ENCODE measurements at places on chromosomes 1 and 21.

GRCh38 chr1:150555198-150555970 is 6.2 kb downstream of the ADAMTSL4 start:
- no peak for DNase-seq

GRCh38 chr21:33123374-33124123 is 53.6 kb downstream of the OLIG1 start:
- no peak for DNase-seq

DNA sequence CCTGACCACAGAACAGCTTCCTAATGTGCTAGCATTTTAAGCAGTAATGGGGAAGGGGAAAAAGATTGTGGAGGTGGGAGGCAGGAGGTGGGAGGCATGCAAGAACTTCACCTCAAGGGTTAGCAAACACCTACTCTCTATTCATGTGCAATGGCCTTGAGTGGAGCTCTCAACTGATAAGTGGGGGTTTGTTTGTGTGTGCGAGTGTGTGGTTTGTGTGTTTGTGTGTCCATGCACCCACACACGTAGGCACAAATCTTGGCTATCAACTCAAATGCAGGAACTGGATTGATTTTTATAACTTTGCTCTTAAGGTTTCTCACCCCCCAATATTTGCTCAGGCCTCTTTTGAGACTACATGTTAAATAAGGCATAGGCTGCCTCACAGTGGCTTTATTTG is 78.6 kb downstream of the SYT6 start:
- no peak for DNase-seq

GRCh38 chr1:97114842-97115241 is 393.3 kb downstream of the PTBP2 start:
- DNase-seq: no peak

GRCh38 chr1:154463512-154463990 is 38.5 kb upstream of the TDRD10 start:
- no peak for DNase-seq

DNA sequence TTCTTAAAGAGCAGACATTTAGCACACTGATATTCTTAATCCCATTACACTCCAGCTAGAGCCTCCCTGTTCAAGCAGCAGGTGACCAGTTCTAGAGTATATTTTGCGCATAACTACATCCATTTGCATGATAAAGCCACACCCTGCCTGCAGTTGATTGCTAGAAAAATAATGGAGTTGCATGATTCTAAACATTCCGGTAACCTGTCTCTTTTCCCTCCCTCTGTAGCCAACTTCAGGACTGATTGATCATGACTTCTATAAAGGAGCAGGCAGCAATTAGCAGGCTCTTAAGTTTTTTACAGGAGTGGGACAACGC is 14.9 kb downstream of the ARMH1 start:
- no peak for DNase-seq

- no peak for DNase-seq
These were observed 466.2 kb upstream of the PBX1 start for GRCh38 chr1:164092603-164093353.

- DNase-seq: peak; percentile 86
These were observed at the start of gene EFNA1 for GRCh38 chr1:155127105-155127966. EFNA1 (plus strand) TSS chr1:155127876; CDS start chr1:155127978, 102 bp downstream.

DNA sequence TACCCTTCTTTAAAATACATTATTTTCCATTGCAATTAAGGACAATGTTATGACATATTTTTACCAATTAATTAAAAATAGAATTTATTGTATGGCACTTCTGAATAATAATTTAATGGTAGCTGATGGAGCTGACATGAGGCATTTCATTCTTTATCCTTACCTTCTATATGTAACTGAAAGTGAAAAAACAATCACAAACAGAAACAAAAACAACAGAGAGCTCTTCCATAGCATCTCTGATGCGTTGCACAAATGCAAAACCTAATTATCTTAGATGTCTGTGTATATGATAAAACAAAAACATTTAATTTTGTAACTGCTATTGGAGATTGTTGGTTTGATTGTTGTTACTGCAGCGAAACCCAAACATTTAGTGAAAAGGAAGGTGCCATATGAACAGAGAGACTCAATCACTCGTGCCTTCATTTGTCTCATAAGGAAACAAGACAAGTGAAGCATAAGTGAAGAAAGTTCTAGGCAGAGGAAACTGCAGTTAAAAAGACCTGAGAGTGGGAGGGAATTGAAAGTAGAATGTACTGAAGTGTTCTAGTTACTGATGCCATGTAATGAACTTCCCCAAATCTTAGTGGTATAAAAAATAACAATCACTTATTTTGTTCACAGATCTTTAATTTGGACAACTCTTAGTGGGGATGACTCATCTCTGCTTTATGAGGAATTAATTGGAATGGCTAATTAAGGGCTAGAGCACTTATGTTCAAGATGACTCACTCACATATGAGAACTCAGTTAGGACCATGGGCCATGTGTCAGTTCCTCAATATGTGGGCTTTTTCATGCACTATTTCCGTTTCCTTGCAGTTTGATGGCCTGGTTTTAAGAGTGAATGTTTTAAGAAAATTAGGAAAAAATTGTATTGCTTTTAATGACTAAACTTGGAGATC is 245.0 kb upstream of the OLFM3 start:
- no peak for DNase-seq

GRCh38 chr1:2495546-2495945 is 19.5 kb downstream of the PLCH2 start:
- no peak for DNase-seq

DNA sequence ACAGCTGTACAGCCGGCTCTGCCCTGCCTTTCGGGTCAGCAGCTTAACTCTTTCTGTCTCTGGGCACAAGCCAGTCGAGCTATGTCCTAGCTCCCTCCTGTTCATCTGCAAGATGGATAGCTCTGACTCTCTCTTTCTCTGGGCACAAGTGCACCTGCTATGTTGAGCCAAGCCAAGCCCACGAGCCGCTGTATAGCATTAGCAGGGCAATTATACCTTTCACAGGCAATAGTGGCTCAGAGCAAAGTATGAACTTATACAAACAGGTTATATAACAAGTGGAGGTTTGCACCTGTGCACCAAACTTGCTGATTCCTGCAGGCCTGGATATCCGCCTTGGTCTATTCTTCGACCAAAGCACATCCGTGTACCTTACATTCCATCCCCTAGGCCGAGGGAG is 33.0 kb upstream of the CR2 start:
- no peak for DNase-seq

DNA sequence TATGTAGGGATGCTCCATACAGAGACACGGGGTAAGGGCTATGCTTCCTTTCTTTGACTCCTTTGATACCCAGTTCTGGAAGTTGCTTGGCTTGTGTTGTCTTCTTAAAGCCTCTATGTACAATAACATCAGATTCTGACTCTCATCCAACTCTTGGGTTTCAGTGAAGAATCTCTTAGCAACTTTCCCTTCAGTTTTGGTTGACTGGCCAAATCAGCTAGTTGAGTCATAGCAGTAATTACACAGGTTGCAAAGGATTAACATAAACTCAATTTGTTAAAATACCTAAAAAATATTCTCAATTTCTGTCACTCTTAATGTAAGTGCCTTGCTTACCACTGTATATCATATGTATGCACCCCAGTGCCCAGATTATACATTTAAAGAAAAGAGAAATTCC is 9.2 kb downstream of the CD1E start:
- DNase-seq: no peak

- DNase-seq: no peak
These were observed 31.6 kb upstream of the CACNA1E start for GRCh38 chr1:181451661-181452230.

DNA sequence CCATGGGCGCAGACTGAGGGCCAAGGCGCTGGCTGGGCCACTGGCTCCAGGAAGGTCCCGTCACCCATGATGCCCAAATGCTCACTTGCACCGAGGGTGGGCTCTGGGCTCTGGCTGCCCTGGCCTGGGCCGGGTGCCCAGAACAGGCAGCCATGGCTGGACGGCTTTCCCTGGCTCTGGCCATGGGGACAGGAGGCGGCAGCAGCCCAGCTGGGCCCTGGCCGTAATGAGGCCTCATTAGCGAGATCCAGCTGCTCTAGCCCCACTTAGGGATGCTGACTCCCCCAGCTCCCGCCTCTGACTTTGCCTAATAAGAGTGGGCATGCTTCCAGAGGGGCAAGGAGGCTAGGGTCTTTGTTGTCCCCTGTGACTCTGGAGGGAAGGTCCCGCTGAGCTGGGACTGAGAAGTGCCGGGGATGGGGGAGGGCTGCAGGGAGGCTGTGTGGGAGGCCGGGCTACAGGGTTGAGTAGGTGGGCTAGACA is 11.8 kb downstream of the SLC6A9 start:
- DNase-seq: no peak

DNA sequence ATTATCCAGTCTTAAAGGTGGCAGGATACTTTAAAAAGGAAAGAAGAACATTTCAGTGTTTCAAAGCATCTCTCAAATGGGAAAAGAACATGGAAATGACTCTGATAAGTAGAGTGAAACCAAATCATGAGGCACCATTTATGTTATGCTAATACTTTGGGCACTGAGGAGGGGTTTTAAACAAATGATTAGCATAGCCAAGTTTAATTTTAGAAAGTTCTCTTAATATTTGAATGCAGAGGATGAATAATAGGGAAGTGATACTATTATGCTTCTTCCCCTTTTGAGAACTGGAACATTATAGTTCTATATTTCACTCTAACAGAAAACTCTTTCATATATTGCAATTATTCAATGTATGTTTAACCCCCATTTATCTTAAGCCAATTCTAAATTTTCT is 1181.9 kb upstream of the PRMT6 start:
- no peak for DNase-seq

DNA sequence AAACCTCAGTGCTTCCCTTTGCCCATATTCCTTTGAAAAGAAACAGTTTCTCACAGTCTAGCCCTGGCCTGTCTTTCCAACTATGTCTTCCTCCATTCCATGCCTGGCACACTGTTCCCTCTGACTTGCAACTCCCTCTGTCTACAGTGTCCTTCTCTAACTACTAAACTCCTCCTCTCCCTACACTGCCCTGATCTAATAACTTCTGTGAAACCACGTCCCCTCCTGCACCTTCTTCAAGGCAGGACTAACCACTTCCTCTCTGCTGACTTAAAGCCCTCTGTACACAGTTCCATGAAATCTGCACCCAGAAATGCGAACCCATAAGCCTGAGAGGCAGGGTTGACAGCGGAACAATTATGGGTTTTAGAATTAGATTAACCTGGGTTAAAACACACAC is 62.2 kb upstream of the ATP1B1 start:
- no peak for DNase-seq

GRCh38 chr1:19698181-19698580 is 33.5 kb downstream of the HTR6 start:
- DNase-seq: no peak

DNA sequence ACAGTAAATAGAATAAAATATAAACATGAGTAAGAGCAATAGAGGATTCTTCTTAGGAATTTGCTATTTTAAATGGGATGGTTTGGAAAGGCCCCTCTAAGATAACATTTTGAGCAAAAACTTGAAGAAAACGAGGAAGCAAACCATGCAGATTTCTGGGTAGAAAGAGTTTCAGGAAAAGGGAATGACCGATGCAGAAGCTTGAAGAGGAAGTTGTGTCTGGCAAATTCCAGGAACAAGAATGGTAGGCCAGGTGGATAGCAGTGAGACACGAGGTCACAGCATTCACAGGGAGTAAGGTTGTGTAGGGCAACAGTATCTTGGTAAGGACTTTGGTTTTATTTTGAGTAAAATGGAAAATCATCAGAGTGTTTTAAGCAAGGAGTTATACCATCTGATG is 108.9 kb downstream of the PEX14 start:
- DNase-seq: no peak

DNA sequence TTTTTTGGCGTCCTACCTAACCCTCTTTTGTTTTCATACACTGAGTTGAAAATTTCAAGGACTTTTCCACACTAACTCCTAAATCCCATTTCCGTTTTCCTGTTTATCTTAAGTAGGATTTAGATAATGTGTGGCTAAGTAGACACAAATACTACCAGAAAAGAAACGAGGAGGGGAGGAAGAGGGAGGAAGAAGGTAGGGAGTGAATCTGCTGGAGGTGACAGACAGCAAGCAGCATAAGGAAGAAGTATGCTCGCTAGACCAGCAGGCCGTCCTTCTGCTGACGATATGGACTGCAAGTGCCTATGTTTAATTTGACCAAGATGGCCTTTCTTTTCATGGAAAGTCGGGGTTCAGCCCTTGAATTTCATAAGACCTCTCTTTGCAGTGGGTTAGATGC is 256.9 kb upstream of the RAB4A start:
- DNase-seq: no peak

DNA sequence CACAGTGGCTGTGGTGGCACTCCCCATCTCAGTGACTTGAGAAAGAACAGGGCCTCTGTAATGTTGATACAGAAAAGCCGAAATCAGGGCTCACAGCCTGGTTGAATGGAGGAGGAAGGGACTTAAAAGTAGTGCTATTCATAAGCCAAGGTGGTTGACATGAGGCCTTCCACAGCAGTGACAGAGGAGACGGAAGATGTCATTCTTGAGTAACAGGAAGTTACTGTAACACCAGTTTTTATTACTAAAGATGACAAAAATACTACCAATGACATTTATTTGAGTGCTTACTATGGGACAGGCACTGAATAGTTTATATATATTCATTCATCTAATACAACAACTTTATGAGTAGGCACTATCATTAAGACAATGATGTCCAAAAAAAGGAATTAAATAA is 52.8 kb upstream of the GNG12 start:
- DNase-seq: no peak

- DNase-seq: peak; percentile 59
These were observed 734 bp downstream of the MED18 start for GRCh38 chr1:28329395-28330153.

- DNase-seq: no peak
These were observed 18.6 kb downstream of the ZBTB40 start for GRCh38 chr1:22470227-22470626.

GRCh38 chr1:66336641-66336990 is 197.3 kb upstream of the SGIP1 start:
- DNase-seq: no peak

Measured in pancreas (tissue), 10 donors.